ENCODE measurements at places on chromosomes 16 and 17.

DNA sequence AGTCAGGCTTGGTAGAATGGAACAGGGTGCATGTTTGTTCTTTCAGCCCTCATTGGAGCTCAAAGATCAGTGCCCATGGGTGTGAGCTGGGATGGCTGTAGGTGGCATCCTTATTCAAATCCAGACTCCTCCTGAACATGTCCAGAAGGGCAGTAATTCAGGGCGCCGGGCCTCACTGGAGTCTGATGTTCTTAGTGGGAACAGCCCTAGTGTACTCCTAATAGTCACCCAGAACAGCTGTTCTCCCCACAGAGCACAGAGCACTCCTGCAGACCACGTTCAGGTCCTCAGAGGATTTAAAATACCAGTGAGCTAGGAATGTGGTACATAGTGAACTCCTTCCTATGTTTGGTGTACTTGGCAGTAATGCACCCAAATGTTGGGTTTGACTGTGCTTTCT, 96.2 kb downstream of the BANP start:
- no peak for DNase-seq

- no peak for DNase-seq
These were observed 171.2 kb upstream of the CIBAR2 start for GRCh38 chr16:85283305-85284050.

DNA sequence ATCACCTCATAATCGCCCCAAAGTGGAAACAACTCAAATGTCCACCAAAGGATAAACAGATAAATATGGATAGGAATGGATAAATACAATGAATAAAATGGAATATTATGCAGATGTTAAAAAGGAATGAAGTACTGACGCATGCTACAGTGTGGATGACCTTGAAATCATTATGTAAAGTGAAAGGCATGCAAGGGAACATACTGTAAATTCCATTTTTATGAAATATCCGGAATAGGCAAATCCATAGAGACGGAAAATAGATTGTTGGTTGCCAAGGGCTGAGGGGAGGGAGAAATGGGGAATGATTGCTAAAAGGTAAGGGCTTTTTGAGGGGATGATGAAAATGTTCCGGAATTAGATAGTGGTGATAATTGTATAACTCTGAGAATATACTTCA, 36.0 kb downstream of the STAT5B start:
- no peak for DNase-seq

DNA sequence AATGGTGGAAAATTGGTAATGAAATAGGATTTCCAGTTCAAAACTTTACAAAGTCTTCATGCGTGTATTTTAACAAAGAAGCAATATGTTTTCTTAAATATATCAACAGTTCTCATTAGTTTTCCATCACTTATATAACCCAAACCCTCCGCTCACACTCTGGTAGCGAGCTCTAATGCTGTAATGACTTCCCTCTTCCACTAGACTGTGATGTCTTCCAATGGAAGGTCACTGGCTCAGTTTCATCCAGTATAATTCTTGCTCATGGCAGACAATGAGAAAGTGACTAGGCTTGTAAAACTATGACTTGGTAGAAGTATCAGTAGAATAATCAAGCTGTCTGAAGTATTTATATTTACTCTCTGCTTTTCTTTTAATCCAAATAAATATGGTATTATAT, 32.8 kb downstream of the NETO2 start:
- DNase-seq, result no peak

DNA sequence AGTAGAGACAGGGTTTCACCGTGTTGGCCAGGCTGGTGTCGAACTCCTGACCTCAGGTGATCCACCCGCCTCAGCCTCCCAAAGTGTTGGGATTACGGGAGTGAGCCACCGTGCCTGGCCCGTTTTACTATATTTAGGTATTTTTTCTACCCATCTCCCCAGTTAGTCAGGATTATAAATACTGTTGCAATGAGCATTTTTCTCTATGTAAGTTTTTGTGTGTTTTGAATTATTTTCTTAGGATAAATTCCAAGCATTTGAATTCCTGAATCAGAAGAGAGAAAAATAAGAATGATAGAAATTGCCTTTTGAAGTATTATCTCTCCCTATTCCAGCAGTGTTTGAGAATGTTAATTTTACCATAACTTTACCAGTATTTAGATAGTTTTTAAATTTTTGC, 36.6 kb downstream of the KIAA0513 start:
- no peak for DNase-seq

GRCh38 chr16:49452578-49452977, 79.0 kb downstream of the C16orf78 start:
- DNase-seq, result no peak

- DNase-seq, result no peak
These were observed 686.7 kb upstream of the RBFOX1 start for GRCh38 chr16:6645768-6646568.

GRCh38 chr16:27426423-27427408, 24.7 kb downstream of the IL21R start:
- DNase-seq, result peak; percentile 77

- no peak for DNase-seq
These were observed 314.2 kb downstream of the CPPED1 start for GRCh38 chr16:12489357-12489990.

- no peak for DNase-seq
These were observed 16.4 kb upstream of the ITGAD start for GRCh38 chr16:31376705-31377104.

GRCh38 chr17:31310886-31311285, 3.0 kb downstream of the EVI2B start:
- DNase-seq, result peak; percentile 40

- DNase-seq, result no peak
These were observed 180.8 kb downstream of the FTO start for GRCh38 chr16:53884748-53885147.

- no peak for DNase-seq
These were observed 2.8 kb upstream of the NAGPA start for GRCh38 chr16:5036228-5037156.

GRCh38 chr16:50765260-50765659, 23.4 kb downstream of the CYLD start:
- DNase-seq, result no peak

- no peak for DNase-seq
These were observed 62.4 kb upstream of the PLCG2 start for GRCh38 chr16:81716478-81717225.

- no peak for DNase-seq
These were observed 20.7 kb downstream of the SPNS2 start for GRCh38 chr17:4519361-4519788.

- DNase-seq, result no peak
These were observed 41.4 kb downstream of the SETD6 start for GRCh38 chr16:58556678-58557077.

- peak; percentile 55 for DNase-seq
These were observed 8.5 kb downstream of the SLC22A31 start for GRCh38 chr16:89191901-89192185.

Measured in activated T-cell treated with anti-CD3 and anti-CD28 coated beads, Interleukin-2, amount 50 U/mL, for 24 hours (primary cell).